Stimulated activated CD8-positive, alpha-beta memory T cell treated with anti-CD3 and anti-CD28 coated beads, Interleukin-4, amount 100 ng/mL, for 1 hour (primary cell): ENCODE measurements at places on chromosomes 1 and 21.

DNA sequence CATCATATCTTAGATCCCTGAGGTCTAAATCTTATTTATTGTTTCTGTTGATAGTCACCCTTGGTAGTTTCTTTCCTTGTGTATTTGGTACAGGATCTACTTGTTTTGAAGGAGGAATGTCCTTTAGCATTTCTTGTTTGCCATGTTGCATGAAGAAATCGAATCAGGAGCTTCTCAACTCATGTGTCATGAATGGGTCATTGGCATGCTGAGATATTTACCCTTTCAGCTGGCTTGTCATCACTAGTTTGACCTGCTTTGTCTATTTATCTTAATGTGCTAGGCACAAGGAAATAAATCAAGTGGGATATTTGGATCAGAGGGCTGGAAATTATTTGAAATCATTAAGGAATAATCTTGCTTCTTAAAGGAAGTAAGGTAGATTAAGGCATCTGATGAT, 23.8 kb downstream of the THEM4 start:
- DNase-seq: no peak

DNA sequence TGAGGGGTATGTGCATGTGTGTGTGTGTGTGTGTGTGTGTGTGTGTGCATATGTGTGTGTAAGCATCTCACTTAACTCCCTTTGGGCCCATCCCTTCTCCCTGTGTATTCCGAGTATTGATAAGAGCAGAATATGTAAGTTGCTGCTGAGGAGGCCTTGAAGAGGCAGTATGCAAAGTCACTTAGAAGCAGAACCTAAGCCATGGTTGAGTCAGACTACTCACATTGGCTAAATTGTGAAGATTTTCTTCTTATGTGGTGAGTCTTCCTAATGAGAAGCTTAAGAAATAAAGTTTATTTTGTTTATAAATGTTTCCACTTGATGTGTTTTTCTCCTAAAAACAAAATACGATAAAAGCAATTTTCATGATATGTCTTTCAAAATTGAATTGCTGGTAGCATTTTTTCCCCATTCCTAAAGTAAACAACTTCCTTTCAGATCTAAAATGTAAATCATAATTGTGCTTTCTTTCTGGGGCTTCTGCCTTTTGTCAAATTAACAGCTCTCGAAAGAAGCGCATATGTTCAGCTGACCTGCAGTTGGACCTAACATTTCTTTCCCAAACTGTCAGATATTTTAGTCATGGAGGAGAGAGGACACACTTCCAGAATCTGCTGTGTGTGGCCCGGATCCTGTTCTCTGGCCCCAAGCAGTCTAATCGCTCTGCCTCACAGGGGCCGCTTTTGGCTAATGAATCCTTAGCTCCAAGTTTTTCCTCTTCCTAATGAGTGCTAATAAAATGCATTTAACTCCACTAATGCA, 284.0 kb downstream of the DUSP10 start:
- DNase-seq: no peak

- DNase-seq: no peak
These were observed 33.7 kb downstream of the PSEN2 start for GRCh38 chr1:226903819-226904716.

DNA sequence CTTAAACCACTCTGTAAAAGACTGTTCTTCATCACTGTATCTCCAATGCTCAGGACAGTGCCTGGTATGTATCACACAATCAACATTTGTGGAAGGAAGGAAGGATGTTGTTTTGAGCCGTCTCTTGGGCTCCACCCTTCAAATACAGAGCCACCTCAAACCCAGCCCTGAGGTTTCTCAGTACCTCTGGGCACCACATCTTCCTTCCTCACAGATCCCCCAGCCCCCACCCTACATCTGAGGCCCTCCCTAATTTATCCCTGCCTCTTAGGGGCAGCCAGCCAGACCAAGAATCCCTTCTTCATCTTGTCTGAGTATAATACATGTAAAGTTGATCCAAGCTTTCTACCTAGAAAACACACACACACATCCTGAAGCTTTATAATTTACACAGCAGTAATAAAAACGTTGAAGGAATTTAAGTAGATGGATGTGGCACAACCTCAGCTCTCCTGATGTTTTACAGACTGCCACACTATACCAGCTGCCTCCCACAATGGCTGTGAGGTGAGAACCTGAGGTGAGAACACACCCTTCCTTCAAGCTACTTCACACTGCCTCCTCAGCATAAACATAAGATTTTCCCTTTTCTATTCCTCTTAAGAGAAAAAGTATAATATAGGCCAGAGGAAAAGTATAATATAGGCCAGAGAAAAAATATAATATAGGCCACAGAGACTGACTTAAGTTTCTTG, 48.5 kb downstream of the CDC7 start:
- DNase-seq: no peak

GRCh38 chr1:121443001-121443540, 258.3 kb downstream of the SRGAP2C start:
- no peak for DNase-seq
